Activated CD4-positive, alpha-beta T cell treated with anti-CD3 and anti-CD28 coated beads, Interleukin-2, amount 50 U/mL, for 1 hour (primary cell): ENCODE measurements at places on chromosomes 7 and 10.

DNA sequence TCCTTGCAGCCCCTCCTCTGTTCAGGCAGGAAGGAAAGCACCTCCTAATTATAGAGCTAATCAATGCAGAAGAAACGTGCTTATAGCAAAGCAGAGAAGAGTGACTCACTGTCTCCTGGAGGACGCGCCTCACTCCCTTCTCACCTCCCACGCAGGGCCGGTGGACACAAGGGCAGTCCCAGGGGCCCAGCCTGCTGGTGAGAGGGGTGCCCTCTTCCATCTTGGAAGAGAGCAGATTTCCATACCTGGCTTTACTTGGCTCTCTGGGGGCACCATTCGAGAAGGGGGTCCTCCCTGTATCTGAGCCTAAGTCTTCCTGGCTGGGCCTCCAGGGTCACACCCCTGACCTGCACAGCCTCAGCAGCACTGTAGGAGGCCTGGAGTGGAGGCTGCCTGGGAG is 55.8 kb downstream of the RASGEF1A start:
- DNase-seq = no peak

GRCh38 chr7:122383934-122384333 is 79.4 kb upstream of the FEZF1 start:
- DNase-seq = no peak

DNA sequence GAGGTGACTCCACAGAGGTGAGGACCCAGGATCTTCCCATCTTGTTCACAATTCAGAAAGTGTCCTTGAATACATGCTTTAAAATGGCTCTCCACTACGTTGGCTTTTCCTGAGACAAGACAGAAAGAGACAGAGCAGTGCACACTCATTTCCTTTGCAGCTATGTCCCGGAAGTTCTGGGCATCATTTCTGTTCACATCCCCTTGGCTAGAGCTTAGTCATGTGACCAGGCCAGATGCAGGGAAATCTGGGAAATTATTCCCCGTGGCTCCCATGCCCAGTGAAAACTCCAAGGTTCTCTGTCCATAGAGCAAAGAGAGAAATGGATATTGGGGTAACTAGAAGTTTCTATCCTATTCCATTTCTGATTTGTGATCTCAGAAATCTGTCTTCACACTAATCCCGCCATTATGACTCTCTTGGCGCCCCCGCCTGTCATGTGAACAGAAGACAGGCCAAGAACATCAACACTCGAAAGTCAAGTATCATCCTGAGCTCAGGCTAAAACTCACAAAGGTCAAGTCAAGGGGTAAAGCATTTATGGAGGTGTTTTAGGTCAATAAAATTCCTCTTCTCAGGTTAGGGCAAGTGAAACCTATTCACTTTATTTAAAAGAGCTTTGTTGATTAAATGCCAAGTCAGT is 251.4 kb upstream of the HABP2 start:
- DNase-seq = no peak

DNA sequence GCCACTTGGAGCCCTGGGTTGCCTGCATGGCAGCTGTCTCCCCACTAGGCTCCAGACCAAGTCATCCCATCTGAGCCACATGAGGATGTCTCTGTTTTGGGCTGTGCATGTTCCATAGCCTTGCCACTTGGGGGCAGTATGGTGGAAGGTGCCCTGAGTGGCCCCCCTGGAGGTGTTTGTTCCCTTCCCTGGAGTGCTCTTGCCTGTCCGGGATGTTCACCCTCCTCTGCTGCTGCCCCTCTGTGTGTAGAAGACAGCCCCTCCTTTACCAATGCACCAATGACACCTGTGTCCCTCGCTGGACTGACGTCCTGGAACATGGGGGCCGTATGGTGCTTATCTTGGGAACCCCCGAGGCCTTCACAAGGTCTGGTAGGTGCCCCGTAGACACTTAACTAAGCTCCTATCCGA is 100.2 kb downstream of the ACTR3B start:
- DNase-seq = no peak

GRCh38 chr10:47458466-47459154 is 25.3 kb downstream of the ANXA8 start:
- DNase-seq = no peak

DNA sequence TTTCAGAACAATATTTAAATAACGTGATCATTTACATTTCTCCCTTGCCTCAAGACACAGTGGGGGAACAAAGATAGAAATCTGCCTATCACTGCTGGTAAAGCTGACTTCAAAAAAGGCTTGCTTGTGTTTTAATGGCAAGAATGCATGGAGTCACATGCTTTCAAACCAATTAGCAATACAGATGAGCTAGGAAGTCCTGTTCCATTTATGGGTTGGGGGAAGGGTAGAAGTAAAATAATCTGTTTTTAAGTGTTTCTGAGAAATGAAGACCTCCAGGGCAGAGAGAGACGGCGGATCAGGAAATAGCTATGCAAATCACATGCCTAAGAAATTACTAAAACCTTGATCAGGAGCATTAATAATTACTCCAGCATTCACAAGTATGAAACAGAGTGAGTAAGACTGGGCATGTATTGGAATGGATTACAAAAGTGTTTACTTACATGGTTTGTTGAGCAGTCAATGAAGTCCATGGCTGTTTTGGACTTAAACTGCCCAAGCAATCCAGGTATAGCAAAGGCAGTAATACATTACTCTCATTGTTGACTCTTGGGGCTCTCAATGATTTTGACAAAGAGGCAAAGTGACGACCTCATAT is 142.0 kb downstream of the ARID5B start:
- no peak for DNase-seq

DNA sequence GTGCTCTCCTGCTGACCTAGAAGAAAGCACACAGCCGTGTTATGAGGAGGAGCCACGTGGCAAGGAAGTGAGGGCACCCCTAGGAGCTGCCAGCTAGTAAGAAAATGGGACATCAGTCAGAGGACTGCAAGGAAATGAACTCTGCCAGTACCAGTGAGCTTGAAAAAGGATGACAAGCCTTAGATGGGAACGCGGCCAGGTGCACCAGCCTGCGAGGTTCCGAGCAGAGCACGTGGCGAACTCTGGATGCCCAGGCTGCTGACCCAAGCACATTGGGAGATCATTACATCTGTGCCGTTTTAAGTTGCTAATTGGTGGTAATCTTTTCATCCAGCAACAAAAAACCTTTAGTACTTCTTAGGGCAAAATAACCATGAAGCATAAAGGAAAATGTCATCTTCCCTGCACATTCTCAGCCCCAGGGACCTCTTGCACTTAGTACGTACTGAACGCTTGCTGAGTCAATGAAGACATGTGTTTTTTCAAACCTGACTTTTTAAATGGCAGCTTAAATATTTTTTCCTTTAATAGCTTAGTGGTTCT is 69.4 kb downstream of the AMZ1 start:
- DNase-seq = no peak

GRCh38 chr7:86248977-86249376 is 394.7 kb upstream of the GRM3 start:
- DNase-seq = no peak

- DNase-seq = no peak
These were observed 94.1 kb upstream of the PCBD1 start for GRCh38 chr10:70982443-70982842.

DNA sequence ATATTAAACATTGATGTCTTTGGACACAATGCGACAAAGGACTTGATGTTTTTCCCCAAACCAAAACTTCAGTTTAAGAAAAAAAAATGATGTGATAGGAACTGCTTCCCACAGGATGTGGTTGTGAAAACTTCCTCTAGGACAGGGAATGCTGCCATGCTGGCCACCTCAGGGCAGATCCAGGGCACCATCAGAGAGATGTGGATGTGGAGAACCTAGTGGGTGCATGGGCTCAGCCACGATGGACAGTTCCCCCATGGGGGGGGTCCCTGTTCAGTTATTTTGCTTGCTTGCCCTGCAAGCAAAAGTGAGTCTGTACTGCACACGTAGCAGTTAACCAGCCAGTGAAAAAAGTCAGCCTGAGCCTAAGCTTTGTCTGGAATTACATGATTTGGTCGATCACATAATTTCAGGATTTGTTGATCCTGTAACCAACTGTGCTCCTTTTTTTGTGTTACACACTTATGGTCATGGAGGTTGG is 36.3 kb downstream of the LAMB4 start:
- DNase-seq = no peak

DNA sequence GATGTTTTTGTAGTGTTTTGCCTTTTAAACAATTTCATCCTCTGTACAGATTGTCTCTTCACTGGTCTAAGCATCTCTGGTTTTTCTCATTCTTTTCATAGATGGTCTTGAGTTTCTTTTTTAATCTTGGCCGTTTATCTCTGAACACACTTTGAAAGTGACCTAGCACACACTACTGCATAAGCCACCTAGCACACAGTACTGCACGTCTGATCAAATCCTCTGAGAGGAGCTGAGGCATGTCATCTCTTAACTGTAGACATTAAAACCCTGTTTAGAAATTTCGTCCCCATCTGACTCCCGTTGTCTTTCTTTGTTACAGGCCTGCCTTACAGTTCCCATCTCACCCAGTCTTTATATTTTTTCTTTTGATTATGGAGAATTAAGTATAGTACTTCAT is 100.2 kb downstream of the MAPK8 start:
- no peak for DNase-seq

GRCh38 chr7:41637049-41637448 is 65.8 kb downstream of the INHBA start:
- DNase-seq = no peak

DNA sequence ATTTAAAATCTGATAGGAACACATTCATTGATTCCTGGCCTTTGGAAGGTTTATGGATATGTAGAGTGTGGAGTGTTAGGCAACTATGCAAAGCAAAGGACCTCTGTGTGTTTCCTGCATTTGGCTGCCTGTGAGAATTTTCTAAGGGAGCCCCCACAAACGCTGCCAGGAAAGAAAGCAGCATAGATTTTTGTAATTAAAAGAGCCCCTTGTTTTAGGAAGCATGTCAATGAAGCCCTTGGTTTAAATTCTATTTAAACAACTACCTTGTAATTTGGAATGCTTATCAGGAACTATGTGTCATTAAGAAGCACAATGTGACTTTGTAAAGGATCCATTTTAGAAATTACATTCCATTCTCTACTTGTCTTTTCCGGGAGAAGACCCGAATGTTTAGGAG is 742.5 kb downstream of the NXPH1 start:
- DNase-seq = no peak

GRCh38 chr7:87057210-87057609 is 2.2 kb downstream of the ELAPOR2 start:
- no peak for DNase-seq

DNA sequence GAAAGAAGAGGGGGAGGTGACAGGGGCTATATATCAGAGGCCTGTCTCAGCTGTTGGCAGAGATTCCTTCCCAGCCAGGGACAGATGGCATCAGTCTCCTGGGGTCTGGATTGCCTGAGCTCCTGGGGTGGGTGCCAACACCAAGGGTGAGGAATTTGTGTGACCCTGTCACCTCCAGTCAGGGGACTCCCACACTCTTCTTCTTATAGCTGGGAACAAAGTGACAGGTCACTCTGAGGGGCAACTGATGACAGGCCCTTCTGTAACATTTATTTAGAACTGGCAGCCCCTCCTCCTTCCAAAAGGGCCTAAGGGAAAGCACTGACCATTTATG is 53.7 kb upstream of the DUSP5 start:
- DNase-seq = no peak

GRCh38 chr7:141999058-141999623 is 3.5 kb downstream of the MGAM start:
- no peak for DNase-seq

- DNase-seq = no peak
These were observed 24.6 kb upstream of the MCU start for GRCh38 chr10:72667207-72667864.

DNA sequence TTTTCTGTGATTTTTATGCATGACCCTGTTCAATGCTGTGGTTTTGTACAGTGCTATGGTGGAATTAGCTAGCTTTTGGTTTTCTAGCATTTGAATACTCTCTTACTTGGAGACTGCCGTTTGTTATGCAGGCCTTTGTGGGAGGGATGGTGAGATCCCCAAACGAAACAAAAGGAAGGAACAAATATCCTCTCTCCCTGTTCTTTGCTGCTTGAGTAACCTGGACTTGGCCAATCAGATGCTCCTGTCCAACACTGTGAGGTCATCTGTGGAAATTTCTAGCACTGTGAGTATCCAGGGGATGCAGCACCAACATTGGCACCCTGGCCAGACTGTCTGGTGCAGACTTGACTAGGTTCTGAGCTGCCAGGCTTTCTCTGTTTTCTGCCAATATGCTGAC is 314.4 kb downstream of the ANKRD30A start:
- DNase-seq = no peak

DNA sequence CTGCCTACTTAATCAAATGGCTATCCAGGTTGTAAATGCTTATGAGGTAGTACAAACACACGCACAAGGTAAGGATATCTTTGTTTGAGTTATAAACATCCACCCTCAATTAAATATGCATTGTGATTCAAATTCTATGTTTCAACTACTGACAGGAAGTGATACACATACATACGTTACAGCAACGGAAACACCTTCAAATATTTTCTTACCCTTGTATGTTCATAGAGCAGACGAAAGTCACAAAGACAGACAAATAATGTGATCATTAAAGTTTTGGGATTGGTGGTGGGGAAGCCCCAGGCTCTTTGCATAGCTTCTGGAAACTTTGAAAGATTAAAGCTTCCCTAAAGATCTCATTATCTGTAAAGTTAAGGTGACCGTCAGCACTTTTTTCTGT is 521.0 kb downstream of the PARD3 start:
- DNase-seq = no peak

- no peak for DNase-seq
These were observed 147.1 kb downstream of the RNF216 start for GRCh38 chr7:5634107-5634950.

DNA sequence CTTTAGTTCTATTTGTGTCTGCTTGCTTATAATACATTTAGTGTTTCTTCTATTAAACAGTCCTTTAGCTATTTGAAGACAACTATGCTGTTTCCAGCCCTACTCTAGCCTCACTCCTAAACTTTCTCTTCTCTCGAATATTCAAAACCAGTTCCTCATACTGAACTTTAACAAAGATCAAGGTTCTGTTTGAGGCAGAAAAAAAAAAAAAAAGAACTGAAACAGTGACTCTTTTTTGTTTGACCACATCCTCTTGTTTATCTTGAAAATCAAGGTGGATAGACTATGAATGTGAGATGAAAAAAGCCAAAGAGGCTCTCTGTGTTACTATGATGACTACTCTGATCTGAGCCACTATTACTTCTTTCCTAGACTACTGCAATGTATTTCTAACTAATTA is 154.3 kb downstream of the ZNF365 start:
- DNase-seq = no peak

- DNase-seq = no peak
These were observed 1404.2 kb upstream of the CELF2 start for GRCh38 chr10:9613338-9614075.

DNA sequence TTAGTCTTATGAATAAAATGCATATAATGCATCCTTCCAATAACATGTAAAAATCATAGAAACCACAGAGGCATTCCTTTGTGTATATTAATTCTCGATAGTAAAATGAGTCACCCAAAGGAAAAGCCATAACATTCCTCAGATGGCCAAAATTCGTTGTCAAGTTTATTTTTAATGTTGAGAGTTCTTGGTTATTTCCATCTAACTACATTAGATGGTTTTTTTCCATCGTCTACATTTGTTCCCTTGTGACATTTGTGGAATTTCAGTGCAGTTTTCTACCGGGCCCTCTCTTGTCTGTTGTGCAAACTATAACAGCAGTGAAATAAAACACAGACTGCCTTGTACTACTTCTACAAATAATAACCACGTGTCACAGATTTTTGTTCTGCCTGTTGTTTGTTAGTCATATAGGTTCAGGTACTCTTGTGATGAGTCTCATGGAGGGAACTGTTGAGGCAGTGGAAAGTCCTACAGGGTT is 54.7 kb upstream of the CCAR1 start:
- DNase-seq = no peak
